GM23248 (cell line): ENCODE measurements at places on chromosomes 7 and 10. TPM values are rescaled to one million over a fixed set of nuclear protein-coding genes. Genes with fewer than 3 reads are reported as not detected.

DNA sequence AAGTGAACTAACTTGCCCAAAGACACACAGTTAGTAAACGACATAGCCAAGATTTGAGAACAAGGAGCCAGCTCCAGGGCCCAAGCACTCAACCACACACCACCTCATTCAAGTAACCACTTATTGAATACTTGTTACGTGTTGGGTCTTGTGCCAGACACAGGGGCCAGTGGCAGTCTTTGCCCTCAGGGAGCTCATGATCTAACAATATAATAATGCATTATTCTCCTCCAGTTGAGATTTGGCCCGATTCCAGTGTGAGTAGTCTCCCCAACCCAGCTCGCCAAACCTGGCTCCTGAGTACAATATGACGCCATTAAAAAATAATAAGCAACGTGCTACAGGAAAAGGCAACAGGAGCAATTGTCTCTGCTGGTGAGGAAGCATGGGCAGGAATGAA lies 14.4 kb upstream of the STK17A start:
- DNase-seq = peak; percentile 44

- DNase-seq = peak; percentile 63
These were observed 23.6 kb downstream of the IFIT3 start for GRCh38 chr10:89351412-89351779.

The INA gene
- total RNA-seq = not detected in 2 replicates

- DNase-seq = no peak
These were observed 72.8 kb downstream of the CAMK1D start for GRCh38 chr10:12422189-12422588.

The KDM7A gene
- 6.7 and 7.8 TPM in 2 replicates for total RNA-seq

- DNase-seq = peak; percentile 34
These were observed 2.0 kb downstream of the DBF4 start for GRCh38 chr7:87878208-87878735.

The SPDYE16 gene
- not detected in 2 replicates for total RNA-seq

GRCh38 chr10:73229567-73229966 lies 17.5 kb downstream of the DNAJC9 start:
- no peak for DNase-seq

DNA sequence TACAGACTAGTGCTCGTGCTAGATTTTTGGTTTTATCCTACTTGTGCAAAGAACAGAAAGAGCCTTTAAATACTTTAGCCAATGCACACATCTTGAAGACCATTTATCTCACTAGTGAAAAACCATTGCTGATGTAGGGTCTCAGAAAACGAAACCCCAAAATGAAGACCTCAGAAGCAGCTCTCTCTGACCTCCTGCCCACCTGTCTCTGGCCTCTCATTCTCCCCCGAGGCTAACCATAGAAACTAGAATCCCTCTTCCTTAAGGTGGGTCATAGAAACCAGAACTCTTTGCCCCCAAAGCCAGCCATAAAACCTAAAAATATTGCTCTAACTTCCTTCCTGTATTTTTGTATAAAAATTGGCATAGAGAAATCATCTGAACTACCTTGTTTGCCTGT lies 112.2 kb downstream of the KIF20B start:
- no peak for DNase-seq

DNA sequence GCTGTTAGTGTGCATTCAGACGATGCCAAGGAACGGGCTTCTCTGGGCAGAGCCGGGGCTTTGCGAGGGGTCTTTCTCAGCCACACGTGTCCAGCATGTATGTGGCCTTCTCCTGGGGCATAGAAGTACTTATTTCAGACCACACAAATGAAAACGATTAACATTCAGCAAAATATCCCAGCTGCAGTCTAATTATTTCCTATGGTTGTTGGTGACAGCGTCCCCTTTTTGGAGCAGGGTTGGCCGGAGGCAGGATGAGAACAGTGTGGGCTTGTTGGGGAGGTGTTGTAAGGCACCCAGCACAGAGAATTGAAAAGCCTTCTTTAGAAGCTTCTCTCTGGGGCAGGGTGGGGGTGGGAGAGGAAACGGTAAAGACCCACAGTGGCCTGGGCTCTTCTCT lies 54.2 kb downstream of the PTPRE start:
- DNase-seq = no peak

- peak; percentile 40 for DNase-seq
These were observed 23.7 kb upstream of the CDH23 start for GRCh38 chr10:71372882-71373495.

The NKX2-3 gene
- total RNA-seq = not detected in 2 replicates

The AZGP1 gene
- not detected in 2 replicates for total RNA-seq

DNA sequence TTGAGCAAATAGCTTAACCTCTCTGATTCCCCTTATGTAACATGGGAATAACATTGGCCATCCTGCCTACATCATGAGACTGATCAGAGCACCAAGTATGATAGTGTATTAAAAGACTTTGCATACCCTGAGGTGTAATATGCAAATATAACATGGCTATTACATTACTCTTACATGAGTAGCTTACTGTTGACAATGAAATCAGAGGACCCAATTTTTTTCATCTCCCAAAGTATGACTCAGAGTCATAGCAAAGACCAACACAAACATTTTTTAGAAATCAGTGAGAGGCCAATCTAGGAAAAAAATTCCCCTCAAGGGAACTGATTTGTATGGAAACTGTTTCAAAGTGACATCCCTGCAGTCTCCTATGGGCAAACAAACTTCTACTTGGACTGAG lies 47.0 kb upstream of the TMEM140 start:
- DNase-seq = peak; percentile 4

- DNase-seq = no peak
These were observed 155.8 kb downstream of the MALRD1 start for GRCh38 chr10:19204246-19204917.

DNA sequence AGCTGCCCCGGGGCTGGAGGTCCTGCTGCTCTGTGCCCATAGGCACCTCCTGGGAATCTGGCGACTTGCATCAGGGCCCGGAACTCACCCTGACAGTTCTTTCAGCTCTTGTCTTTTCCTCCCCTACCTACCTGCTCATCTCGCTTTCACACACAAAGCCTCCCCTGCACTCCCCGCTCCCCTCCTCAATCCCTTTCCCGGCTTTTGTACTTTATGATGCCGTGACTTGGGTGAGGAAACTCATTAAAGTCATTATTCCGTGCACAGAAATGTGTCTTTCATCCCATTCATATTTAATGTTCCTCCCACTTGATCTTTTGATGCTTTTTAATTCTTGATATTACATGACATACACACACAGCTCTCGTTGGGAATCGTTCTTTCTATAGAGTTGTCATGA lies 218.6 kb downstream of the RPS24 start:
- DNase-seq = no peak
